IPS DF 6.9 (cell line): ENCODE measurements at places on chromosomes 16 and 17.

GRCh38 chr16:19833176-19833575 lies 51.5 kb downstream of the GPRC5B start:
- DNase-seq = no peak

- DNase-seq = no peak
Measured at GRCh38 chr16:10262377-10263132, 80.3 kb upstream of the GRIN2A start.

DNA sequence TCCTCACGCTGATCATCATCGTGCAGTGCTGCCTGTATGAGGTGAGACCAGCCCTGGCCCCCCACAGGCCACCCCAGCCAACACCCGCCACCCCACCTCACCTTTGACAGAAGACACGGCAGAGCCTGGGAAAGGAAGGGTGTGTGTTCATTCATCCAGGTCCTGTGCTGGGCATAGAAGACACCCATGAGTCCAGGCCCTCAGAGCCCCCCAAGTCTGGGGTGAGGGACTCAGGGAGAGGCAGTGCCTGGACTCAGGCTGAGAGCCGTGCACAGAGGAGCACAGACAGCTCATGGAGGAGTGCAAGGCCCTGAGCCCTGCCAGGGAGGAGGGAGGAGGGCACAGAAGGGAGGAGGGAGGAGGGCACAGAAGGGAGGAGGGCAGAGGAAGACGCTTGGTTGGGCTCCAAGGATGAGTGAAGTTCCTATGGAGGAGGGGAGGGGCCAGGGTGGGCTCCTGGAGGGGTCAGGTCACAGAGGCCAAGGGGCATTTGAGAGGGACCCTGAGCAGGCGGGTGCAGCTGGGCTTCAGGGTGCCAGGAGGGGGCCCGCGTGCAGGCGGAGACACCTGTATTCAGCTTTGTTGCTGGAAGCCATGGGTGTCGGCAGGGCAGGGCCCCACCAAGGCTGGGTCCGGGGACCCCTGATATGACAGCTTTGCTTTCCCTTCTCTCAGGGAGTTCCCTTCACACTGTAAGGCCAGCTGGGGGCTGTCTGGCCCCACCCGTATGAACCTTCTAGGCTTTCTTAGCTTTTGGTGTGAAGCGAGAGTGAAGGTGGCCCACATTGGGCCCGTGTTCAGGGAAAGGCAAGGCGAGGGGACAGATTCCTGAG lies 11.4 kb downstream of the TAX1BP3 start:
- no peak for DNase-seq

DNA sequence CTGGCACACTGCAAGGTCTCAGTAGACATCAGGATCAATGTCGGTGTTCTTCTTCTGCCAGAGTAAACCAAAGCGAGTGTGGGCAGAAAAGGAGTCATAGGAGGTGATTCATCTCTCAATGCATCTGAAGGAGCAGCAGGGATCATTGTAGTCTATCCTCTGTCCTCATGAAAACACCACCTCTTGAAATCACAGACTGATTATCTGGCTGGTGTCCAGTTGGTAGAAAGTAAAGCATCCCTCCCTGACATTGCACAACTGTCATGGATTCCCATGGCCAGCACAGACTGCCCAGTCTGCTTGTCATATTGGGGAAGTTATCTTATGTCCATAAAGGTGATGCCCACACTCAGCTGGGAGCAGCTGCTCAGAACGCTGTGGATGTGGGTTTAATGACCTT lies 74.1 kb downstream of the ABCC12 start:
- DNase-seq = no peak

DNA sequence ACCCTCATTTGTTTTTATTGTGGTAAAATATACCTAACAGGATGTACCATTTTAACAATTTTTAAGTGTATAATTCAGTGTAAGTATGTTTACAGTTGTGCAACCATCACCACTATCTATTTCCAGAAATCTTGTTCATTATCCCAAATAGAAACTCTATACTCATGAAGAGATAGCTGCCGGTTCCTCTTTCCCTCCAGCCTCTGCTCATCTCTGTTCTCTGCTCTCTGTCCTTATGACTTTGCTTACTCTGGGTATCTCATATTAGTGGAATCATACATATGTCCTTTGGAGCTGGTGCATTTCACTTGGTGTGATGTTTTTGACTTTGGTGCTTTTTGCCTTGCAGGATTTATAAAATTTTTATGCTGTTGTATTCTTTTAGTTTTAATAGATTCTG lies 19.4 kb downstream of the CYLD start:
- DNase-seq = no peak

DNA sequence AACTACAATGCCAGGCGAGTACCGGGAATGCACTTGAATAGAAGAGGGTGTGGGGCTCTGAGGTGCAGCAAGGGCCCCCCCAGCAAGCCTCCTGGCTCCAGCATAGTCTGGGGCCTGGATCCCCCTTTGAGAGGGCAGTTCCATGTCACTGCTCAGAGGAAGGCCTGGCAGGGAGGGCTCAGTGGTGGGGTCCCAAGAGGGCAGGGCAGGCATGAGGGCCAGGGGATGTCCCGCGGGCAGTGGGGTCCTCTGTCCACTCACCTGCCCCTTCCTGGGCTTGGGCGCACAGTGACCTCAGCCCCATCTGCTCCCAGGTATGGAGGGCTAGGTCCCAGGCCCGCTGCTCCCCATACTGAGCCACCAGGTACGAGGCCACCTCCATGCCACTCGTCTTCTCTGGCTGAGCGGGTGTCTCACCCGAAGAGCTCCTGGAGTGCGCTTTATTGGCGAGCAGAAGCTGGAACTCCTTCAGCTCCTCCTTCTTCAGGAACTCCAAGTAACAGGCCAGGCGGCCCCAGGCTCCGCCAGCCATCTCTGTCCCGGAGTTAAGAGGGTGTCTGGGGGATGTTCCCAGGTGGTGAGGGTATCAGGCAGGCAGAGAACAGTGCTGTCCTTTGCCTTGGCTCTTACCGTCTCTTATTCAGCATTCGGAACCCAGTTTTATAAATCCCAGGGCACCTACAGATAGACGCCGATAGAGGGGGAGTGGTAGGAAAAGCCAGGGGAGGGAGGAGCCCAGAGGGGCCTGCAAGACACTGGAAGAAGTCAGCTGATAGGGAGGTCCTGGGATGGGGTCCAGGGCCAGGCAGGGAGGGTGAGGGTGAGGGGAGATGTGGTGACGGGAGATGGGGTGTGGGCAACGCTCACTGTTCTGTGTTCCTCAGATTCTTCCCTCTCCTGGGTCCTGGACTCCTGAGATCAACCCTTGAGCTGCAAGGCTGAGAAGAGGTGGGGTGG lies 605 bp downstream of the NLRP1 start:
- no peak for DNase-seq

- DNase-seq = no peak
Measured at GRCh38 chr17:48717367-48718226, 4.7 kb downstream of the PRAC1 start.

DNA sequence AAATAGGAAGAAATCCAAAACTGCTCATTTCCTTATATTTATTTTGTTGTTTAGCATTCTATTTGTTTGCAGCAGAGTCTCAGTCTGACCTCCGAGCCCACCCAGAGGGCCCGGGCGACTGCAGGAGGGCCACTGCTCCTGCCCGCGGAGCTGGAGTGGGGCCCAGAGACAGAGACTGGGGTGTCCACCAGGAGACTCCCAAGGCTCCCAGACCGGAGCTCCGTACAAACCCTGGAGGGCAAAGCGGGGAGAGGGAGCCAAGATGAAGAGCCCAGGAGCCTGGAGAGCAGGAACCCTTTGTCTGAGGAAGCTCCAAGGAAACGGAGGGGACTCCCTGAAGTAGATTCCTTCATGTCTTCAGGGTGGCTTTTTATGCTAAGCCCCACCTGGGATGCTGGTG lies 57.9 kb downstream of the AXIN2 start:
- no peak for DNase-seq

DNA sequence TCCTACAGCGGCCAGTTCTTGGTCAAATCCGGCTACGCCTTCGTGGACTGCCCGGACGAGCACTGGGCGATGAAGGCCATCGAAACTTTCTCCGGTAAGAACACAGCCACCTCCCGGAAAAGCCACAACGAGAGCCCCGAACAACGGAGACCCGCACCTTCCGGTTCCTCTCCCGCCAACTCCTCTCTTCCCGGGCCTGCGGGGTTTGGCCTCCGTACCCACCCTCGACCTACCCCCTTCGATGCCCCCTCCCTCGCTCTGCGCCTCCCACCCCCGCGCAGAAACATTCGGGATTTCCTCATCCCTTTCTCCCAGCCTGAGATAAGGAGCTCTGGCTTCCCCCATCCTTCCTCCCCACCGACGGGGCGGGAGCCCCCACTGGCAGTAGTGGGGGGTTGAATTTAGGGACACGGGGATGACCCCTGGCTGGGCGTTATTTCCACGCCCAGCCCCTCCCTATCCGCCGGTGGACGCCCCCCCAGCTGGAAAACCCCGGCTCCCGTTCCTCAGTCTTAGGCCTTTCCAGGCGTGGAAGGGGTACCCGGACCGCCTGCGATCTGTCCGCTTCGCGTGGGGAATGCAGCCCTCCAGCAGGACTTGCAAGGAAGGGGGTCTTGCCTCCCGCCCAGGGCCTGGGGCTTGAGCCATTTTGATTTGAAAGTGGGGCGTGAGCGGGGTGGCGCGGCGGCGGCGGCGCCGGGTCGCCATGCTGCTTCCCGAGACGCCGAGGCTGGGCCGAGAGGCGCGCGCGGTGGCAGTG lies 822 bp downstream of the IGF2BP1 start:
- no peak for DNase-seq

DNA sequence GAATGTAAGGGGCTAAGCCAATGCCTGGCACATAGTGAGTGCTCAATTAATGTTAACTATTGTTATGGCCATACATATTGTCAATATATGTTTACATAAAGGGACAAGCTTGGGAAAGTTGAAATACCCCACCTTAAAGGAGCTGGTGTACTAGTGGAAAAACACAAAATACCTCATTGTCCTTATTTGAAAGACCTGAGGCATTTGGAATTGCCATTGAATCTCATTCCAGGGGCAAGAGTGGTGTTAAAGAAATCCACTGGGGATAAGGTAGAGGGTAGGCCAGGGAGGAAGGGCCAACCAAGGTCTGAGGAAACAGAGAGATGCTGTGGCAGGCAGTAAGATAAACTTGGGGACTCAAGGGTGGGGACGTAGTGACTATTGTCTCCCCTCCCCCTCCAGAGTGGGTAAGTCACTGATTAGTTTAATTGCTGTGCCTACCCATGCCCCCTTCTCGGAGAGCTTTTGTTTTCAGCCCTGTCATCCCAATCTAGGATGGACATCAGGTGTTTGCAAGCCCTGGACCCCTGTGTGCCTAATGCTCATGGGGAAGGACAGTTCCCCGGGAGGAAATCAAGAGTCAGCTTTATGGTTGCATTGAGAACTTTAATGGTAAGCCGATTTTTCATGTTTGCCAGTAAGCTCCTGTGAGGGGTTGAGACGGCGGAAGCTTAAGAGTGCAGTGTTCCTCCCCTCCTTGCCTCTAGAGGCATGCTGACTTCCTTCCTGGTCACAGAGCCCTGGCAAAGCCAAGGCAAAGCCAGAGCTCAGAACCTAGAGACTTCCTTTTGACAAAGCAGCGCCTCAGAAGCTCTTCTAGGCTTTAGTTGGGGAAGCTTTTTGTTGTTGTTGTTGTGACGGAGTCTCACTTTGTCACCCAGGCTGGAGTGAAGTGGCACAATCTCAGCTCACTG lies 2.5 kb upstream of the HEATR9 start:
- DNase-seq = peak; percentile 25

DNA sequence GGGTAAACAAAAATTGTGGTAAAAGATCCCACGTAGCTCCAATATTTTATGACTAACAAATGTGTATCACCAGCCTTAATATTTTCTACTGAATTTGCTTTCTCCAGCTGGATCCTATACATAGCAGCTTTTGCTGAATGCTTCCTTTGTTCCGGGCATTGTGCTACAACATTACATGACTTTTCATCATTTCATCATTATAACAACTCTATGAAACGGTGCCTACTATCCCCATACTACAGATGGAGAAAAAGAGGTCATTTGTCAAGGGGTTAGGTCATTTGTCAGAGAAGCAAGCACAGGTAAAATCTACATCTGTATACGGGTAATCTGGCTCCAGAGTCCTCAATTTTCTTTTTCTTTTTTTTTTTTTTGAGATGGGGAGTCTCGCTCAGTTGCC lies 74.3 kb downstream of the KANSL1 start:
- DNase-seq = no peak

DNA sequence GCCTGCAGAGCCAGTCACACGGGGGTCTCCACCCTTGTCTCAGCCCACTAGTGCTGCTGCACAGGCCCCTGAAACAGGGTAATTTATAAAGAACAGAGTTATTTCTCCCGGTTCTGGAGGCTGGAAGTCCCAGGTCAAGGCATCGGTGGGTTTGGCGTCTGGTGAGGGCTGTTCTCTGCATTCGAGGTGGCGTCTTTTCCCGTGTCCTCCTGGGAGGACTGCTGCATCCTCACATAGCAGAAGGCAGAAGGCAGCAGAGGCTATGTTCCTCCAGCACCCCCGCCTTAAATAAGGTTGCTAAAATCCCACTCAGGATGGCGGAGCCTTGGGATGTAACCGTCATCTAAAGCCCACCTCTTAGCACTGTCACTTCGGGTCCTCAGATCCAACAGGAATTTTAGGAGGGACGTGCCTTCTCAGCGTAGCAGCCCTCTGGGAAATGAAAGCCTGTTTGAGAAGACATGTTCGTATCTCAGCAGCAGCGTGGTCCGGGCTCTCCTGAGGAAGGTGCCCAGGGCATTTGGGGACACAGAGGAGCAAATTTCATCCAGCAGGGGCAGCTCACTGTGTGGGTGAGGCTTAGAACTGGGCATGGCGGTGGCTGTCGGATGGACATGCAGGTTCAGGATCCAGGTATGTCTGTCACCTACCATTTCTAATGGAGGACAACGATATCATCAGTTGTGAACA lies 221.6 kb upstream of the CHMP6 start:
- DNase-seq = no peak

- no peak for DNase-seq
Measured at GRCh38 chr17:74527756-74528155, 3.5 kb downstream of the CD300LB start.
